ENCODE measurements at places on chromosomes 3 and 15.

DNA sequence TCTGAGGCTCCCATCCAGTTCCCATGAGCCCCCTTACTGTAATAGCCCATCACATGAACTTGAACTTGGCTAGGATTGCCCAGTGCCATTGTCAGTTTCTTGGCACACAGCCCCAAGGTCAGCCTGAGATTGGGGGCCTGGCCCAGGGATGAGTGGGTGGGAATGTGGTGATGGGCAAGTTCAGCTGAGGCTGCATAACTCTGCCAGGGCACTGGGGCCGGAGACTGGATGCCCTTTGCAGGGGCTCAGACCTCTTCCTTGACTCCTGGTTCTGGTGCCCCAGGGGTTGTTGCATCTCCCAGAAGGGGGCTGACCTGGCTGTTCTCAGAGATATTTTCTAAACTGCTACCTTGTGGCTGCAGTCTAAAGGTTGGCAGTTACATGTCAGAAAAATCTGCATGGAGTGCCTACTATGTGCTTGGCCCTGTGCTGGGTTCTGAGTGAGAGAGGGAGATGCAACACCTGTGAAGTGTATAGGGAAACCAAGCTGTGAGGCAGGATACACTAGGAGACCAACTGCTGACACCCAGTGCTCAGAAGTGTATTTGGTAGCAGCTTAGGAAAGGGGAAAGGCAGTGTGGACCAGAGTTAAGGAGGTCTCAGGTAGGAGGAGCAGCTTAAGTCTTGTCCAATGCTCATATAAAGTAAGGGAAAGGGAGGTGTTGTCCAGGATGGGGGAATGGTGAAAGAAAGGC lies 74.8 kb upstream of the PRR23C start:
- no peak for DNase-seq

DNA sequence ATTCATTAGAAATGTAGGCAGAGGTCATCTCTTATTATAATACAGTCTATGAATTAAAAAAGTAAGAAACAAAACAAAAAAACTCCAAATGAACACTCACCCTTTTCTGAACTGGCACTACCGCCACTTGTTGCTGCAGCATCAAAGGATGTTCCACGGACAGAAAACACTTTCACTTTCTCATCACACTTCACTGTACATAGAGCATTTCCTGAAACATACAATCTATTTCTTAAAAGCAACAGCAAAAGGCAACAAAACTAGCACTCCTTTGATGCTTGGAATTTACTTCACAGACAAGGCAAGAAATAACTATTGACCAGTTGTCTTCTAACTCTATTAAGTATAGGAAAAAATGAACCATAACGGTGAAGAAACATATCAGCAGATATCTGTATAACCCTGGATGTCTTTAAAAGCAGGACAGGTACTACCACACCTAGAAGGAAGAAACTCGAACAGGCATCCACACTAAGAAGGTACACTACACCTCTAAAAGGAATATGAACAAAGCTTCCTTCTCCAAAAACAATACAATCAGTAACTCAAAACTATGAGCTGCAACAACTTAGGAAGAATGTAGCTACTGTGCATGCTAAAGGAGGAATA lies 24.9 kb downstream of the ETFA start:
- DNase-seq: peak; percentile 5

GRCh38 chr3:31943041-31943440 lies 38.0 kb downstream of the OSBPL10 start:
- no peak for DNase-seq

DNA sequence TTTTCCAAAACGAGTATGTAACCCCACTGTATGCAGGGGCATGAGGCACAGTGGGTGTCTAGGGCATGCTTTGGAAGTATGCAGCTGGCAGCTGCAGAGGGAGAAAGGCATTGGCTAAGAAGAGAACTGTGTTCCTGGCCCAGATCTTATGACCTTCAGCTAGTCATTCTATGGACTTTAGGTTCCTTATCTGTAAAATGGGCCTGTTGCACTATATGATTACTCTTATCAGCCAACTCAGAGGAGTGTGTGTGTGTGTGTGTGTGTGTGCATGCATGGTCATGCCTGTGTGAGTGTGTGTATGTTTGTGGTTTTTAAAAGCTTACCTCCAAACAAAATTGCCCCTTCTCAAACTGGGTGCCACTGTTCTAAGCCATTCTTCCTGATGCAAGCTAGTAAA lies 27.4 kb upstream of the CHST2 start:
- DNase-seq: no peak

DNA sequence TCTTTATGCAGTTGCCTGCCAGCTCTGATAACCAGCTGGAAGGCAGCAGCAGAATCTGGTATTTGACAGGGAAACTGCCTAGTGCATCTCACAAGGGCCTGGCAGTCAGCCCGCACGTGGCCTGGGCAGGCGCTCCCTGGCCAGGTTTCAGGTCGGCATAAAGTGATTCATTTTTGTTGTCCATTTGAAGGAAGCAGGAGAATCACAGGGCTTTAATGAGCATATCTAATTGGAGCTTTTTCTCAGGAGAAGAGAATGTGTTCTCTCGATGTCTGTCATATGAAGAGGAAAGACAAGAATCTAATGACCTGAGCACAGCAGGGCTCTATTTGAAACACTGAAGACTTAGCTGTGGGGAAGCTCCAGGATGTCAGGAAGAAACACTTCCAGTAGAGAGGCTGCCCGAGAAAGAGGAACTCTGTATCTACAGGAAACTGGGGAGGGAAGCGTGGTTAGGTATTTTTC lies 98.8 kb upstream of the MB21D2 start:
- no peak for DNase-seq

GRCh38 chr15:93658026-93658816 lies 569.2 kb upstream of the RGMA start:
- DNase-seq: no peak

GRCh38 chr3:180835501-180835900 lies 77.0 kb upstream of the FXR1 start:
- no peak for DNase-seq

GRCh38 chr3:167973046-167973445 lies 122.7 kb downstream of the GOLIM4 start:
- DNase-seq: no peak

DNA sequence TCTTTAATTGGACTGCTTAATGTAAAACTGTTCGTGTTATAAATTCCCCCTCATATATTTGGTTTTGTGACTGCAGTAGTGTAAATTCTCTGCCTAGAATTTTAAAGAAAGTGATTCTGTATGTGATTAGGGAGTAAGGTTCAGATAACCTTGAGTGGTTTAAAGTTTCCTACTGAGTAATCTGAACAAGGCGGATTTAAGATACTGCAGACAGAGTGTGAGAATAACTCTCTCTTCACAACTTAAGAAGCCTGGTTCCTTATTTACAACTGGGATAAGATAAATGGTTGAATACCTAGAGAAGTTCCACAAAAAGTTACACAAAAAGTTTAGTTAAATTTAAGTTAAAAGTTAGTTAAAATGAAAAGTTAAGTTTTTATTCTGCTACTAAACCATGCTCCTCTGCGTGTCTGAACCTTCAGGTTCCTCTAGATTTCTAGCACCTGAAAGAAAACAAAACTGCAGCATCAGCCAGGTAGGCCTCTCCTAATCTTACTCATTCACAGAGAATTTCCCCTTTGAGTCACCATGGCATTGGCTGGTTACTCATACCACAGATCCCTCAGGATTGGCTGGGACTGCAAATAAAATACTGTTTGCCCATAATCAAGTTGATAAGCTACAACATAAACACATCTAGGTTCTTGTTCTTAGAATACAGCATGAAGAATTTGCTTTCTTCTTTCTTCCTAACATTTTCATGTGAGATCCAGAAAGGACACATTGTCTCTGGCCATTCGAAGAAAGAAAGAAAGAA lies at the start of gene ARL14:
Gene ARL14, plus strand, starts transcription at position 614 of the 757 bp plus-strand sequence. CDS start 187 bp downstream, outside the sequence.
- DNase-seq: no peak

DNA sequence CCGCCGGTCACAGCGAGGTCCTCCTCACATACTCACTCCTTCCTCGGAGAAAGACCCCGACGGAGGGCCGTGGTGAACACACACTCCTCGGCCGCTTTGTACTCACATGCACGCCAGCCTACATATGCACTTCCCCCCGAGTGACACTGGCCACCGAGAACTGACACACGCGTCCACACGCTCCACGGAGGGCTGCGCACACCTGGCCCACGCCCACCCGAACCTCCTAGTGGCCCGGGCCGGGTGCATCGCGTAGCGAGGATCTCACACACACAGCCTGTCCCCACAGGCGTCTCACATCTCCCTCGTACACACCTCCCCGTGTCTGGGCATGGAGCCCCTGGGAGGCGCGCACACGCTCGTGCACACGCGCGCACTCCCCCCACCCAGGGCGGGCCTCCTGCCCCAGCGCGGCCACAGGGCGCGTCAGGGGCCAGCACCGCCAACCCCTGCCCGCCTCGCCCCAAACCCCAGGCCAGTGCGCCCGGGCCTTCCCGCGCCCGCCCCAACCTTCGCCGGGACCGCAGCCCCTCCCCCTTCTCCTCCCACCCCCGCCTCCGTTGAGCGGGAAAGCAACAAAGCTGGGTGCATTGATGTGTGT lies 411 bp upstream of the C3orf70 start:
- DNase-seq: no peak

DNA sequence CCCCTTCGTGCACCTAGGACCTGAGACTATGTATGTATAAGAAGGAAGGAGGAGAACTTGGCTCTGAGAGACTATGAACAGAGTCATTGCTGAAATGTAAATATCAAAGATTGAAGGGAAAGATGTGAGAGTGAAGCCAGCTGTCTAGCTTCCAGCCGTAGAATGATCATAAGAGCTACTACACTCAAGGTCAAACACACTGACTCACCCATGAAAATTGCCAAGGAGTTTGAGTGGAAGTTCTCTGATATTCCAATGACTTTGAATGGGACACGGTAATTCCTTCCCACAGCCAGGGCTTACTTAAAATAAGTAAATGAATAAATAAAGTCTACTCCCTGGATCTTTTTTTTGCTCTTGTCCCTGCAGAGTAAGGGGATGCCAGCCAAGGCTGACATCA lies 398.9 kb upstream of the TPRG1 start:
- DNase-seq: no peak

Data from stimulated activated CD4-positive, alpha-beta T cell treated with anti-CD3 and anti-CD28 coated beads, Interleukin-4, amount 100 ng/mL, for 1 hour (primary cell).